Activated CD4-positive, alpha-beta T cell treated with anti-CD3 and anti-CD28 coated beads for 36 hours (primary cell): ENCODE measurements at places on chromosomes 13 and 19. TPM values are rescaled to one million over a fixed set of nuclear protein-coding genes. Genes with fewer than 3 reads are reported as not detected.
A peak's percentile ranks its signal among the peaks of the same experiment; 100 is the strongest.

The C19orf33 gene
- total RNA-seq = not detected

DNA sequence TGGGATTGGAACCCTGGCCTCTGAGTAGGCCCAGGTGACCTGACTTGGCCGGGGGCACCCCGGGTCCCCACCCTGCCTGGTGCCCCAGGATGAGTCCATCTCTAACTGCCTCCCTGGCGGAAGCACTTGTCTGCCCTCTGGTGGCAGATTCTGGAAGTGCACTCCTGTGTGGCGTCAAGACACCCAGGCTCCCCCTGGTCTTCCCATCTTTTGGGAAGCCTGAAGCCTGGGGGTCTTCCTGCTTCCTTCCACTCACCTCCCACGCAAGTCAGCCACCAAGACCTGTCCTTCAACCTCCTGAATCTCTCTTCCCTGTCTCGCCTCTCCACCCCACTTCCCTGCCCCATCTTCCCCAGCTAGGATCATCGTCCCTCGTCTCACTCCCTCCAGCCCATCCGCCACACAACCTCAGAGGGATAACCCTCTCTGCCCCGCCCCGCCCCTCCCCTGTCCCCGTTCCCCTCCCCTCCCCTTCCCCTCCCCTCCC lies 7.4 kb downstream of the RABAC1 start:
- peaks cover 15% of the 10 kb centered on the region for H3K4me1 ChIP-seq
- H3K4me3 ChIP-seq = no peak overlapping the region
- no peaks in the 10 kb centered on the region for H3K27me3 ChIP-seq
- peak overlapping the region; percentile 7 for H3K27ac ChIP-seq
- no peaks in the 10 kb centered on the region for H3K36me3 ChIP-seq

The CYP2S1 gene
- 0.46 TPM for total RNA-seq

DNA sequence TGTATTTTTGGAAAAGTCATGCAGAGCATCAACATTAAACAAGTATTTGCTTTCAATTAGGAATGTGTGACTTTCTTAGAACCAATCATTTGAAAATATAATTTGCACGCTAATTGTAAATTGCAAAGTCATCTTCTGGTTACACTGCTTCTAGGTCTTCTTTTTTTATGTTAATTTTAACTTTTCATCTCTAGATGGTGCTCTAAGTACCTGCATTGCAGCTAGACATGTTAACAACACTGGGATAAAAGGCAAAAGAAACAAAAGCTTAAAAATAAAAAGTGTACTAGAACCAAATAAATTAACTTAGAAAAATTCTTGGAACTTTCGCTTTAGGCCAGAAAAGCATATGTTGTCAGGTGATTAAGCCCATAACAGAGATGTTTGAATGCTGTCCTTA lies 2758.2 kb downstream of the PCDH9 start:
- H3K4me3 ChIP-seq = no peak overlapping the region
- no peak overlapping the region for H3K27ac ChIP-seq
- no peak for DNase-seq
- no peaks in the 10 kb centered on the region for H3K27me3 ChIP-seq
- no peaks in the 10 kb centered on the region for H3K36me3 ChIP-seq

GRCh38 chr19:51018745-51019543 lies 565 bp downstream of the KLK10 start:
- H3K4me1 ChIP-seq = peaks cover 18% of the 10 kb centered on the region
- DNase-seq = no peak
- peaks cover 55% of the 10 kb centered on the region for H3K27me3 ChIP-seq
- peak overlapping the region; percentile 12 for H3K4me3 ChIP-seq
- no peak overlapping the region for H3K27ac ChIP-seq

- no peak overlapping the region for H3K4me3 ChIP-seq
- no peak overlapping the region for H3K27ac ChIP-seq
- DNase-seq = no peak
- H3K36me3 ChIP-seq = no peaks in the 10 kb centered on the region
- H3K27me3 ChIP-seq = peaks cover 4% of the 10 kb centered on the region
- H3K4me1 ChIP-seq = peaks cover 5% of the 10 kb centered on the region
Measured at GRCh38 chr13:76969488-76970365, 21.4 kb downstream of the ACOD1 start.

DNA sequence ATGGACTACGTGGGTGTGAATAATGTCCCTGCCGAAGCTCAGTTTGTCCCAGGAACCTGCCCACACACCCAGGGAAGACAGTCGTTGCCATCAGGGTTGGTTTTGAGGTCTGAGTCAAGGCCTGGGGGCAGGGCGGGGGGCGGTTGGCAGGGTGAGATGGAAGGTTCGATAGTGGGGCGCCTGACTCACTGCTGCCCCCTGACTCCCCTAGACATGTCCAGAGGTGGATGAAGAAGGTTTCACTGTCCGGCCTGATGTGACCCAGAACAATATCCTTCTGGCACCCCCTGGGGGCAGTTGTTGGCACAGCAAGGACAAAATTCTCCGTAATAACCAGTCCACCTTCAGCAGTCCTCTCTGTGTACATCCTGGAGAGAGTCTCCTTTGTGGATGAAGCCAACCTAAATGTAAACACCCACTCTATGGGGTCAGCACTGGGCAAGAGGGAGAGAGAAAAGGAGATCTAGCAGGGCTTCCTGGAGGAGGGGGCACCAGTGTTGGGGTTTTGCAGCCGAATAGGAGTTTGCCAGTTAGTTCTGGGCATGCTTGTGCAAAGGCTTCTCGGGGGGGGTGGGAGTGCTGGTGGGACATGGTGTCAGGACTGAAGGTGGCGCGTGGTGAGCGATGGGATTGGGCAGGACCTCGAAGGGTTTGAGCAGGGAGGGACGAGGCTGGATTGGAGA lies 19.6 kb upstream of the B3GNT3 start:
- DNase-seq = peak; percentile 58
- peaks cover 10% of the 10 kb centered on the region for H3K4me1 ChIP-seq
- H3K36me3 ChIP-seq = peaks cover 35% of the 10 kb centered on the region
- no peaks in the 10 kb centered on the region for H3K27me3 ChIP-seq
- no peak overlapping the region for H3K4me3 ChIP-seq
- no peak overlapping the region for H3K27ac ChIP-seq
